Naive thymus-derived CD4-positive, alpha-beta T cell (primary cell): ENCODE measurements at places on chromosomes 7 and 10. TPM values are rescaled to one million over a fixed set of nuclear protein-coding genes. Genes with fewer than 3 reads are reported as not detected.

TRPV5 gene
- not detected for total RNA-seq

DNA sequence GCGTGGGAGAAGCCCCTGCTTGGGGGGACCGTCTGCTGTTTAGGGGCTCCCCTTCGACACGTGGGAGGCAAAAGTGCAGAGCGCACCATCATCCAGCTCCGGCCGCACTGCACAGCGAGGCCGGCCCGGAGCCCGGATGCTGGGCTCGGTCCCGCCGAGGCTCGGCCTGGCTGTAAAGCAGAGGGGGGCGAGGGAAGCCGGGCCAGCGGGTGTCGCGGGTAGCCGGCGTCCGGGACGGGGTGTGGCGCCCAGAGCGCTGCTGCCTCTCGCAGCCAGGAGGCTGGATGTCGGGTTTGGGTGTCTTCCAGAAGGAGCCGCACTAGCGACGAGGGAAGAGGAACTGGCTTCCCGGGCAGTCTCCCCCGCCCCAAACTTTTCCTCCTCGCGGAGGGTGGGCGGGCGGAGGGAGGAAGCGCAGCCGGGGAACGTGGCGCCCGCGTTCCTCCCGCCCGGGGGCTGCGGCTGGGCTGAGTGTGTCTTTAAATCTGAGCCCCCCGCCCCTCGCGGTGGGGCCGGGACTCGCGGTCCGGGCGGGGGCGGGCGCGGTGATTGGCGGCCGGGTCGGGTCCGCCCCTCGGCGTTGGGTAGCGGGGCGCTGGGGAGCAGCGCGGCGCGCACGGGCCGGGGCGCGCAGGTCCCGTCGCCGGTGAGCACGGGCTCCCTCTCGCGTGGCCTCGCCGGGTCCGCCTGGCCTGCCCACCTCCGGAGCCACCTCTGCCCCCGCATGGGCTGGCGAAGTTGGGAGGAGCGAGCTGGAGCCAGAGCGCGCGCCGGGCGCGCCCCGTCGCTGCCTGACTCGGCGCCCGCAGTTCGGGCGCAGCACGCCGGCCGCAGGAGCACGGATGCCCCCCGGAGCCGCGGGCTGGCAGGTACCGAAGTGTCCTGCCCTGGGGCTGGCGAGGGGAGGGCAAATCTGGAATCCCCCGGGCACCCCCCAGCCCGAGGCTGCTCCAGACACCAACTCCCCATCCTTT, at the start of gene PALD1:
TSS of gene PALD1 (plus strand) at position 577 of the 974 bp plus-strand sequence. CDS start 47,185 bp downstream, outside the sequence.
- H3K27ac ChIP-seq, result peak within 1 kb of the TSS; percentile 33
- H3K4me3 ChIP-seq, result peak within 1 kb of the TSS; percentile 56
- no peaks in the 10 kb centered on the region for H3K36me3 ChIP-seq

CREB5 gene
- 0.22 TPM for total RNA-seq

DNA sequence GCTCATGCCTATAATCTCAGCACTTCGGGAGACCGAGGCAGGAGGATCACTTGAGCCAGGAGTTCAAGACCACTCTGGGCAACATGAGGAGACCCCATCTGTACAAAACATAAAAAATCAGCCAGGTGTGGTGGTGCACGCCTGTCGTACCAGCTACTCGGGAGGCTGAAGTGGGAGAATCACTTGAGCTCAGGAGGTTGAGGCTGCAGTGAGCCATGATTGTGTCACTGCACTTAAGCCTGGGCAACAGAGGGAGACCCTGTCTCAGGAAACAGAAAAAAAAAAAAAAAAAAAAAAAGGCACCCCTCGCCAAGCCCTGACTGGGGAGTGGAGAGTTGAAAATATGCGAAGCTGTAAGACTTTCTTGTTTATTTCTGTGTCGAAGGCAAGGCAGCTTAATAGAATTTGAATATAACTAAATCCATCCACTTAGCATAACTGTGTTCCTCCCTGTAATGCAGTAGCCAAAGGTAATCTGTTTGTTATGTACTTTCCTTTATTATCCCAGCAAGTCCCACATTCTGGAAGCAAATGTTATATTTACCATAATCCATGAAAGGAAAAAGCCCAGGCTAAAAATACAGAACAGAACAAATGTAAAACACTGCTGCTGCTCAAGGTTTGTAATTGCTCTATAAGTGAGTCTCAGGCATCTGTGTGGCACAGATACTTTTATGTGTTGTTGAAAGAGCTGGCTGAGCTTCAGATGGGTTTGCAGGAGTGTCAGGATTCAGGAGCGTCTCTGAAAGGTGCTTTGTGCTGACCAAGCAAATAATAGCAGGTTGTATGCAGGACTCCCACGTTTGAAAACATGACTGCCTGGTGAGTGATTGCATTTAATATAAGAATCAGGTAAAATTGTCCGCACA, 127.2 kb downstream of the CELF2 start:
- no peak for DNase-seq
- no peaks in the 10 kb centered on the region for H3K36me3 ChIP-seq
- H3K4me1 ChIP-seq, result peaks cover 73% of the 10 kb centered on the region
- H3K4me3 ChIP-seq, result peak overlapping the region; percentile 48
- peak overlapping the region; percentile 94 for H3K27ac ChIP-seq

DNA sequence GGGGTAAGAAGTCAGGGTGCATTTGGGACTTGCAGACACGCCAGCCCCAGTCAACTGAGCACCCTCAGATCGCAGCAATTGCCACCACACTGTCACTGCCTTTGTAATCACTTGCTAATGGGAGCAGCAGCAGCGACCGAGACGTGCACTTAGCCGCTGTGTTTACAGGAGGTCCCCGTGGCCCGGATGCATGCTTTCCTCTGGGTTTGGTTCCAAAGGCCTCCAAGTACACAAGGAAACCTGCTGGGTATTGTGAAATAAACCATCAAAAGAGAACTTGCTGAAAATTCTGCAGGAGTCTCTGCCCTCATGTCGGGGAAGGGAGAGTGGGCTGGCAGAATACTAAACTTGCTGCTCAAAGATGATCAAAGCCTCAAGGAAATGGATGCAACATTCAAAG, 341.7 kb downstream of the DNAJB6 start:
- H3K4me3 ChIP-seq, result no peak overlapping the region
- peaks cover 6% of the 10 kb centered on the region for H3K4me1 ChIP-seq
- H3K27me3 ChIP-seq, result peaks cover 25% of the 10 kb centered on the region
- no peak overlapping the region for H3K27ac ChIP-seq

- no peaks in the 10 kb centered on the region for H3K27me3 ChIP-seq
- H3K36me3 ChIP-seq, result no peaks in the 10 kb centered on the region
- H3K4me3 ChIP-seq, result no peak overlapping the region
- no peak for DNase-seq
- H3K4me1 ChIP-seq, result no peaks in the 10 kb centered on the region
Measured at GRCh38 chr10:72847681-72848080, 45.9 kb upstream of the OIT3 start.
